ENCODE measurements at places on chromosomes 11 and 22.

DNA sequence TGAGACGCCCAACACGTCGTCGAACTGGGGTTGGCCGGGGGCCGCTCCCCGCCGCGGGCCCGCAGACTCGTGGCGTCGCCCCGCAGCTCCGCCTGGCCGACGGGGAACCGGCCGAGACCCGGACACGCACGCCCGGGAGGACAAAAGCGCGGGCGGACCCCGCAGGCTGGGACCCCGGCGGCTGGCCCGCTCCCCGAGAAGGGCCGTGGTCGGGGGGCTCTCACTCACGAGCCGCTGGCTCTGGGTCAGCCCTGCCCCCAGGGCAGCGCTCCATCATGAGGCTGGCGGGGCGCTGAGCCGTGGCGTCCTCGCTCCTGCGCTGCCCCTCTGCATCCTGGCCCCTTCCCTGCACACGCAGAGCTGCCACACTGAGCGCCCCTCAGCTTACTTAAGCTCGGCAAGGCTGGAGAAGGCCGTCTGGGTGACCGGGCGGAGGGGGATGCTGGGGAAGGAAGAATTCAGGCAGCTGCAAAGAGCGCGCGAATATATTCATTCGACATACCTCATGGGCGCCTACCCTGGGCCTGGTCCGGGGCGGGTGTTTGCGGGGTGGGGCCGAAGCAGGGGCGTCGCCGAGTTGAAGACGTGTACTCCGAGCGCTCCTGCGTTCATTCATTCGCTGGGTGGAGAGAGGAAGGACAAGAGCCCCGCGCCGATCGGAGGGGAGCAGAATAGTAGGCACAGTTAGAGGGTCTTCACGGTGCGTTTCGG is 579 bp upstream of the CYB5R2 start:
- no peak for DNase-seq

DNA sequence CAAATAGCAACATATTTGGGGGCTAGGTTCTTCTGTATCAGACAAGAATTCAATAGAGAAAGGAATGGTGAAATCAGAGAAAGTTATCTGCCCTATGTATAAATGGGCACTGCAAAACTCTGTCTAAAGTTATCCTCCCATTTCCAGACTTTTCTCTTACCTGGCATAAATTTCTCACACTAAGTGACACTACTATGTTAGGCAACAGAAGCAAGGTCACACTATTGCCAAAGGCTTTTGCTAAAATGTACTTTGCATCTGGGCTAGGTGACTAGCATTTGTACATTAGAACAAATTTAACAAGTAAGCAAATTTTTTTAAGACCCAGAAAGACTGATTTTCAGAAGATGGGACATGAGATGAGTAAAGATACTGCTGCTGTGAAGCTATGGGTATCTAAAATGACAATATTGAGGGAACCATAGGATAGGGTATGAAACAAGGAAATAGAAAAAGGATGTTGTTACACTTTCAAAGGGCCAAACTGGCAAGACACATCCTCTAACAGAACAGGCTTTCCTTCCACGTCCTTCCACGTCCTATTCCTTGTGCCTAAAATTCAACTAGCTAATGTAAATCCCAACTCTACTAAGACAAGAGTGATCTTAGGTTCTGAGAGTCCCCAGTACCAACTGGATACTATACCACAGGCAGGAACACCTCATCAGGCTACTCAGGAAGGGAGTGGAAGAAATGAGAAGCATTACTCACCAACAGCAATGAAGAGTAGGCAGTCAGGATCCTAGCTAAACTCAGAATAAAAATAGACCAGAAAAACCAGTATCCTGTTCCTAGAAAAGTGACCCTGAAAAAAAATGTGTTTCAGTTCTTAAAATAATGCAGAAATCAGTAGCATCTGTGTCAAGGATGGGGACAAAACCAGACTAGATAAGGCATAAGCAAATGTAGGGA is 22.6 kb downstream of the GDPD4 start:
- DNase-seq: no peak

DNA sequence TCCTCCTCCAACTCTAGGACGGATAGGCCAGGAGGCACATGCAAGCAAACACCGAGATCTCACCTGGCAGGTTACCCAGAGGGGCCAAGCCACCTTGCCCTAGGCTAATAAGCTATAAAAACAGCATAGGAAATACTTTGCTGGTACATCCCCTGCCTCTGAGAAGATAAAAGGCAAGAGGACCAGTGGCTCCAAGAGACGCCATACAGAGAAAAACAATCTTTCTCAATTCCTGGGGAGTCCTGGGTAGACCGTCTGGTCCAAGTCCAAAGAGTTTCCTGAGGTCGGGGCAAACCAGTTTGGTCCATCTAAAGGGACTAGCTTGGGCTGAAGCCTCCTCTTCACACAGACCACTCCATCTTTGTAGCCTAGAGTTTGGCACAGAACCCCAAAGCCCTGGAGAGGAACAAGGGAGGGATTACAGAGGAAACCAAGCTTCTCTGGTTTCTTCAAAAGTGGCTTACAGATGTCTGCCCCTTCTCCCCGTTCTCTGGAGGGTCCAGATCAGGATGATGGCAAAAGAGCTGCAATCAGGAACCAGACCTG is 40.4 kb downstream of the NUMA1 start:
- no peak for DNase-seq

GRCh38 chr11:9977554-9977953 is 313.7 kb downstream of the SWAP70 start:
- no peak for DNase-seq

DNA sequence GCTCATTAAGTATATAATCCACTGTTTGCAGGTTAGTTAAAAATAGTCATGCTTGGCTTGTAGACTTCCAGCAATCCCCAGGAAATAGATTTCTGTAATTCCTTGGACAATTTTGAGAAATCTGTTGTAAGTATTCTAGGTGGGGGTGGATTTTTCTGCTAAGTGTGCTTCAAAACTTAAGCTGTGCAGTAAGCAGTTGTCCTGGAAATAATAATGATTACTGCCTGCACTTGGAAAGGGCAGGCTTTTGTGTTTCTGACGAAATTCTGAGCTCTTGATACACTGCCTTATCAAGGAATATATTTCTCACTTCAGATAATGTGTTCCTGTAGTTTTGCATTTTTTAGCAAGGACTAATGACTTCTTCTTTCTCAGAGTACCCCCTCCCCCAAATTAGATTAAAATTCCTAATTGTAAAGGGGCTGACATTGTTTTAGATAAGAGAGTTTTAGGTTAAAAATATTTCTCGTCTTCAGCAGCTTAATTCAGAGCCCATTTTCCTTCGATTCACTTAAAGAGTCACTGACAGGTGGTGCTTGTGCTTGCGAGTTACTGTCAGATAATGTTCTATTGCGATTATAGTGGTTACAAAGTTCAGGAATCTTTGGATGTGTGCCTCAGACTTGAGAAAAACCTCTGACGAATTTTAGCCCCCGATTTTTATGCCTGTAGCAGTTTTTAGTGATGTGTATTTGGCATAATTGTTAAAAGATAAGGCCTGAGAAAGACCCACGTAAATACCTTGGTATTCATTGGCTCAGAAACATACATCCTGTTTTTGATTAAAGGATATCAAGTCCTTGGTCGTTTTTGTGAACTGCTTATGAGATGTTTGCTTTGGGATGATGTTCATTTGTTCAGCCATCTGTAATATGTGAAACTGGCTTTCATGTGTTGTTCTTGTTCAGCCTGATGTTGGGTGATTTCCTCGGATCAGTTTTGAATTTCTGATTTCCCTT is 120.5 kb downstream of the HIPK3 start:
- DNase-seq: no peak

GRCh38 chr11:126639692-126640091 is 284.2 kb downstream of the ST3GAL4 start:
- DNase-seq: no peak

DNA sequence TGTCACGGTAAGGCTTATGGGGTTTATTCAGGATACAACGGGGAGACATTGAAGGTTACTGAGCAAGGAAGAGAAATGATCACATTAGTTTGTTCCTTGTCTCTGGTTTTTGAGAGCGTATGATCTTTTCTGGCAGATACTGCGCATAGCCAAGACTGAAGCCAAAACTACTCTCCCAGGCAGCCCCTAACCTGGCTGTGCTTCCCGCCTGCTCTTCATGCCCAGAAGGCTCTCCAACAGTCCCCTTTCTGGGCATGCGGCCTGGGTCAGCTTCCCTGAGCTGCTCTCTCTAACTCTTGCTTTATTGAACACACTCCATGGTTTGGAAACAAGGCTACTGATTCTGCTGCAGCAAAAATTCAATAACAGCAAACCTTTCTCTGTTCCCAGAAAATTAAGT is 306.6 kb downstream of the BUD13 start:
- DNase-seq: no peak

GRCh38 chr22:45563362-45564040 is 60.8 kb downstream of the FBLN1 start:
- DNase-seq: no peak

DNA sequence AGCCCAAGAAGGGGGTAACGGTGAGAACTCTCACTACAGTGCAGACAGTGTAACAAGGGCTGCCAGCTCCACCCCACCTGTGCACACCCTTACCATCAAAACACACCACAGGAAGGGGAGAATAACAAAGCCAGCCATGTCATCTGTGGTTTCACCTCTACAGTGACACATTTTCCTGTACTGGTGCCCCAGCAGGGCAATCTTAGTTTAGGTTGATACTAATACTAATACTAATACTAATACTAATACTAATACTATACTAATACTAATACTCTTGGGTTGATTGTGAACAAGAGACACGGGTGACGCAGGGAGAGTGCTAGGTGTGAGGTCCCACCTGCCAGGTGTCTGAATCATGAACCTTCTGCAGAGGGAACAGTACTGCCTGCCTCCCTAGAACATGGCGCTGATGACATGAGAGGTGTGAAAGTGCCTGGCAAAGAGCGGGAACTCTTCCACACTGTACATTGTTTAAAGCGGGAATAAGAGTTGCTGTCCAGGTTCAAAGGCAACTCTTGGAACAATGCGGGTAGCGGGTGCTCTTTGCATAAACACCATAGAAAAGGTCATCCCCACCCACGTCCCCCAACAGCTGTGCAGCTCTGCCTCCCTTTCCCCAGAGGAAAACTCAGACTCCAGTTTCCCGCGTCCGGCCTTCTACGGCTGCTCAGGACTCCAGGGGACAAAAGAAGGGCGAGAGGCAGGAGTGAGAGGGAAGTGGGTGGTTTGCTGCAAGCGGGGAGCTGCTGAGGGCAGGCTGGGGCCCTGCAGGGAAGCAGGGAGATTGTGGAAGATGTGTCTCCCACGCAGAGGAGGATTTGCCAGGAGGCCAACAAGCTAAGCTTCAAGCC is 25.0 kb upstream of the TMPRSS4 start:
- no peak for DNase-seq

DNA sequence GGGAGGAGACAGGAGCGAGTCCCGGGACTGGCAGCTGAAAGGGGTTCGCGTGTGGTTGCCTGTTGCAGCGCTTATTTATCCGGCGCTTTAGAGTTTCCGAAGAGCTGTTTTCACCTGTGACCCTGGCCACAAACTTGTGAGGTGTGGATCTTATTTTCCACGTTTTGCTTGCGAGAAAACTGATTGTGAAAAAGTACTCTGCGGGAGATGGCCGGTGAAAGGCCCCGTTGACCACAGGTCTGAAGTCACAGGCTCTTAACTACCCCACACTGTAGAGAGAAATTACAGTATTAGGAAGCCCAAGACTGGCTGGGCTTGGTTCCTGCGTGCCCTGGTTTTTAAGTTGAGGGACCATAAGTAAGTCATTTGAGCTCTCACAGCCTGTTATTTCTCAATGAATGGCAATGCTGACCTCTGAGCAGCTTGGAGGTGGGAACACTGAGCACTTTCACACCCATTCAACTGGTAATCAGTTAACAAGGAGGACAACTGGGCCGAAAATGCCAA is 379 bp upstream of the RAB38 start:
- peak; percentile 15 for DNase-seq

DNA sequence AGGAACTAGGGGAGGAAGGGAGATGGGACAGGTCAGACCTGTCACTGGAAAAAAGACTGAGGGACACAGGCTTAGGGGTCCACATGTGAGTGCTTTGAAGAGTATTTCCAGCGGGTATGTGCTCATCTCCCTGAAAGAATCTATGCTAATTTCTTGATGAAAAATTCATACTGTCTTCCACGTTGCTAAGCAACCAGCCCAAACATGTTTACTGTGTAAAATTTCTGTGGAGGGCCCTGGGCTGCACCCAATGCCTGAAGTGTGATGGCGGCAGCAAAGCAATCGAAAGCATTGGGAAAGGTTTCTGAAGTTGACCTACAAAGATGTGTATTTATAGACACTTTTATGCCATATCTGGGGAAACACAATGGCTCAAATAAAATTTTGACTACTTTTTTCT is 7.4 kb downstream of the SYT13 start:
- DNase-seq: no peak

DNA sequence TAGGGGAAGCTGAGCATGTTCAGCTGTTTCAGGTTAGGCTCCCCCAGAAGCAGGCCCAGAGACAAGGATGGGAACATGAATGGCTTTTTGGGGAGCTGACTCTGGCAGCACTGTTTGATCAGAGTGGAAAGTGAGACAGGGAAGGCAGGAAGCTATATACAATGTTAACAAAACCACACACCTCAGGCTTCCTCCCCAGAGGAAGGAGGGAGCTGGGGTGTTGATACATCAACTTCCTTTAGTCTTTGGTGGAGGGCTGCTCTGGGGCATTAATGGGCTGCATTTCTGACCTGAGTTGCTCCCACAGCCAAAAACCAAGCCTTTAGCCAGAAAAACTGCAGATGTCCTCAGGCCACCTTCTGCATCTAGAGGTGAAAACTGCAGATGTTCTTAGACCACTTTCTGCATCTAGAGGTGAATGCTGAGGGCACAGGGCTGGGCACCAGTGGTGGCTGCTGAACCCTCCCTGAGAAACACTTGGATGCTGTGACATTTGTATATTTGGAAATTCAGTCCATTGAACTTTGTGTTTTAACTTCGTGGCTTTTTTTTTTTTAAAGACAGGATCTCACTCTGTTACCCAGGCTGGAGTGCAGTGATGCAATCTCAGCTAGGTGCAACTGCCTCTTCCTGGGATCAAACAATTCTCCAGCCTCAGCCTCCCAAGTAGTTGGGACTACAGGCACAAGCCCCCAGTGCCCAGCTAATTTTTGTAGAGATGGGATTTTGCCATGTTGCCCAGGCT is 49.9 kb downstream of the KIAA1671 start:
- no peak for DNase-seq

DNA sequence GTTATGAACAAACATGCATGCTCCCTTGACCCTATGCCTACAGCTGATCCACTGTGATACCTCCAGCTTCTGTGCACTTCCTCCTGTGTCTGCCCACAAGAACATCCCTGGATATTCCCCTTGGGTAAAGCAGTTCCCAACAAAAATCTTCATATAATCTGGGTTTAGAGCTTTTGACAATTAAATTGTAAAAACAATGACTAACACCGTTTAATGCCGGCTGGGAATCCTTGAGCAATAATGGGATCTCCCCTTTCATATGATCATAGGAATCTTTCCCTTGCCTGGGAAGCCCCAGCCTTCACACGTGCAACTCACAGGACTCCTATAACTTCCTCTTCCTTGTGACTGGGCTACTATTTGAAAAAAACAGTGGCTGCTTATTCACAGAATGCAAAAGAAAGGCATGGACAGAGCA is 6.3 kb upstream of the ZC3H12C start:
- peak; percentile 99 for DNase-seq

Data from CD14-positive monocyte (primary cell).